ENCODE measurements at places on chromosomes 16 and 17.
A peak's percentile ranks its signal among the peaks of the same experiment; 100 is the strongest.

DNA sequence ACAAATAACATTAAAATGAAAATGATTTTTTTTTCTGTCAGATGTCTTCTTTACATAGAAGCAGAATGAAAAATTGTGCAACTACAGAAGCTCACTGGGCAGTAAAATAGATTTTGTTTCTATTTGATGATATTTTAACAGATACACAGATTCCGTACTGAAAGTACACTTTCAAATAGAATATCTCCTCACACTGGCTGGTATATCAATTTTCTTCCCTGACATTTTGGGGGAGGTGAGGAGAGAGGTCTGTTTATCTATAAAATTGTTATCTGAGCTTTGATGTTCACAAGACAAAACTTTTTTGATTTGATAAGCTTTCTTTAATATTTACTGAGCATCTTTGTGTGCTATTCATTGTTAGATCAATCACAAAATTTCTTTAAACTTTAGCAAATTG lies 124.3 kb upstream of the NACA2 start:
- no peak for DNase-seq

DNA sequence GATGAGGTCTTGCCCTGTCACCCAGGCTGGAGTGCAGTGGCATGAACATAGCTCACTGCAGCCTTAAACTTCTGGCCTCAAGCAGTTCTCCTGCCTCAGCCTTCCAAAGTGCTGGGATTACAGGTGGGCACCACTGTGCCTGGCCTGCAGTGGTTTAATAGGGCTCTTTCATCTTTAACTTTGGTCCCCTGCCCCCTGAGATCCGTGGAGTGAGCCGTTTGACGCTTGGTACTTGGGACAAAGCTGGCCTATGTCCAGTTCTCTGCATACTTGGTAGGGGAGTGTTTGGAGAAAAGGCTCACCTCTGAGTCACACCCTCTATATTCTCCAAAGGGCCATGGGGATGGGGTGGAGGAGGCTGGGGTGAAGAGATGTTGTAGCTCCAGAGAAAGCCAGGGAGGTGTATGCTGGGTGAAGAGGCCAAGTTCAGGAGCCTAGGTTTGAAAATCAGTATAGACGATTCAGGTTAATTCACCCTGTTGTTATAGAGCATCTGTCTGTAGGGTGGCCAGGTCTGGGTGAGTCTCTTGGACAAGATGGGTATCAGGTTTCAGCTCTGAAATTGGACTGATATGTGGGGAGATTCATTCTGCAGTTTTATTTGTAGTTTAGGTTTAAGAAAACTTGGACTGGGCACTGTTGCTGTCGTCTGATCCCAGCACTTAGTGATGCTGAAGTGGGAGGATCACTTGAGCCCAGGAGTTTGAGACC lies 17.6 kb downstream of the ABCC1 start:
- no peak for DNase-seq

DNA sequence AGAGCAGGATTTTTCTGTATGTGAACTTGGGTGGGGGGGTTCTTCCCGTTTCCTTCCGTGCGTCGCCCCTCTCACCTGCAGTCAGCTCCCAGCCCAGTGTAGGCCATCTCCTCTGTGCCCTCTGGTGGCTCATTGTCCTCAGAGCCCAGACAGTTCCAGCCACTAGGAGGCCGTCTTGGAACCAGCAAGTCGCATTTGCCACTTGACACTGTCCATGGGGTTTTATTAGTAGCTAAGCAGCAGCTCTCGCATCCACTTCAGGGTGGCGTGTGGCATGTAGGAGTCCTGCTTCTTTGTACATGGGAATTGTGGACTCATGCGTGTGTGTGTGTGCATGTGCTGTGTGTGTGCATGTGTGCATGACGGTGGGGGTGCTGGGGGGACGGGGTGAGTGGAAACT lies 74.0 kb downstream of the SEC14L1 start:
- peak; percentile 26 for DNase-seq

GRCh38 chr17:56009795-56010651 lies 143.3 kb upstream of the ANKFN1 start:
- DNase-seq, result no peak

DNA sequence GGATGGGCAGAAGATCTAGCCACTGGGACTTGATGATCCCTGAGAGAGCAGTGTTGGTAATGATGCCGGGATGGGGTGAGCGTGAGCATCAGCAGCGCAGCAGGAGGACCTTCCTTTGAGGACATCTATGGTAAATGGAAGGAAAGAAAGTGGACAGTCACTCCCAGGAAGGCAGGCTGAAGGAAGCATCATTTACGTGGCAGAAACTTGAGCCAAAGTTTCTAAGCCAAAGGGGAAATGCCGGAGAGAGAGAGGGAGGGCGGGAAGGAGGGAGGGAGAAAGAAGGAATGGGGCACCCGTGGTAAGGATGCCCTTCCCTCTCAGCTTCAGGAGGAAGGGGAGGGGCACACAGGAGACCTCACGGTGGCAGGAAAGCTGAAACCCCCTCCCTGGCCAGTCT lies 86.3 kb upstream of the CACNG5 start:
- DNase-seq, result no peak

DNA sequence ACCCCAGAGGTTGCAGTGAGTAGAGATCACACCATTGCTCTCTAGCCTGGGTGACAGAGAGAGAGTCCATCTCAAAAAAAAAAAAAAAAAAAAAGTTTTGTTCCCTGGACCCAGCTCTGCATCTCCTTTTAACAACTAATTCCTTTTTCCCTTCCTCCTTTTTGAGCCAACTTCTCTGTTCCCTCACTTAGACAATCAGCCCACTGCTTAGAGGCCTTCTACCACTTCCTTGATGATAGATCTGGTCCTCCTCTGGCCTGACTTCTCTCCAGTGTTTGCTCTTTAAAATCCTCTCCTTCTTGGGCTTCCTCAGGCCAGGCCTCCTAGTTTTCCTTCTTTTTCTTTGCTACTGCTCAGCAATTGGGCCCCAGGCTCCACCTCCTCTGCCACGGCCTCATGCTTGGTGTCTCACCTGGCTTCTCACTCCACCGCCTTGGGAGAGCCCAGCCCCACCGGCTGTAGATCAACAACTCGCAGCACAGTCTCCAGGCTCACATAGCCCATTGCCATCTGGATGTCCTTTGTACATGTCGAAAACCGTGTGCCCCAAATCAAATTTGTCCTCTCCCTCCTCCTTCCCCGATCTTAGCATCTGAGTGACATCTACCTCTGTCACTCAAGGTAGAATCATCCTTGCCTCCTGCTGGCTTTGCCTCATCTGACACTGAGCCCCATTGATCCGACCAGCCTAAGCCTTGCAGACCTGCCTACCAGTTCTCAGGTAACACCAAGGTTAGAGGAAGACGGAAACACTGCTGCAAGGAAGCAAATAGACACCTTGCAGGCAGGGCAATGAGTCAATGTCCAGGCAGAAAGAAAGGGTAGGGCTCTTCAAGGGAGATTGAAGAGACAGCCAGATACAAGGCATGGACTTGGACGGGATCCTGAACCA lies 17.4 kb downstream of the ARHGAP27 start:
- DNase-seq, result no peak

DNA sequence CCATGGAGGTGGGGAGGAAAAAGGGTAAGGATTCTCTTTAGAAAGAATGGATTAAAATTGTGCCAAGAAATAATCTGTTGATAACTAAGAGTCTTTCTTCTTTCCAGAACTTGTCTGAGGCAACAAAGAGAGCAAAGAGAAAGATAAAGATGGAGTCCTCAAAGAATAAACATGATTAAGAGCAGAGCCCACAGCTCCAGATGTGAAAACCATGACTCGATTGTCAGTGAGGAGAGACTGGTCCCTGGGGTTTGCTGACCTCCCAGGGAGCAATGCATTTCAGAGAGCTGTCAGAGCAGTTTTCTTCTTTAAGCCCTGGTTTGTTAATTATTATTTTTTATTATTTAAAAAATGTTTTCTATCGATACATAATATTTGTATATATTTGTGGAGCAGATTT lies 74.6 kb downstream of the TMEM100 start:
- no peak for DNase-seq

- no peak for DNase-seq
These were observed 7.6 kb downstream of the CCR7 start for GRCh38 chr17:40557531-40558299.

DNA sequence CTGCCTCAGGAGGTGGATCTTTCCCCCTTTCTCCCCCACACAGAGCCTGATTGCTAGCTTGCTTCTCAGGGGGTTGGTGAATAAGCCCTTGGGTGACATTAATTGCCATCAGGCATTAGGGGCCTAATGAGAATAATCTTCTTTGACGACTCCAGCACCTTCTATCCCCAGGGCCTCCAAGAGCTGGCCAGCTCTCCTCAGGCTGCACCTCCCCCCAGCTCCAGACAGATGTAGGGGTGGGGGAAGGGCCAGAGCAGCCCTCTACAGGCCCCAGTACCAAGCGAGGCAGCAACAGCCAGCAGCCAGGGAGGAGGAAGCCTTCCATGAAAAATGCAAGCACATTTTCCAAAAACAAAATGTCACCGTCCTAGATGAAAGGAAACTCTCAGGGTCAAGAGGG lies 1.4 kb upstream of the TMEM132E start:
- DNase-seq, result no peak

- no peak for DNase-seq
These were observed 19.8 kb downstream of the CARD14 start for GRCh38 chr17:80189611-80190010.

DNA sequence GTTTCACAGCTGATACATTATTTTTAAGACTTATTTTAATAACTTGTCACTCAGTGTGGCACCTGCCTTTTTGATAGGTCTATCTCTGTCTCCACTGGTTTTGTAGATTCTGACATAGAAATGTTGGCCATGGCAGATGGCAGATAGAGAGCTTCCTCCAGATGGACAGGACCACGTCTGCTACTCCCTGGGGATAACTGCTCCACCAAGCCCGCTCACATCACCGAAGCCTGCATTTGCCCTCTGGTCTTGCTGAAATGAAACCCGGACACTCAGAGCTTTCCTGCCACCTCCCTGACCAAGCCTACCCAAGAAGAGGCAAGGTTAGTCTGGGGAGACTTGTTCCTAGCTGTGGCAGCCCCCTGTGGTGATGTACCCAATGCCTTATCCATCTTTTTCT lies 16.4 kb upstream of the HAP1 start:
- no peak for DNase-seq

DNA sequence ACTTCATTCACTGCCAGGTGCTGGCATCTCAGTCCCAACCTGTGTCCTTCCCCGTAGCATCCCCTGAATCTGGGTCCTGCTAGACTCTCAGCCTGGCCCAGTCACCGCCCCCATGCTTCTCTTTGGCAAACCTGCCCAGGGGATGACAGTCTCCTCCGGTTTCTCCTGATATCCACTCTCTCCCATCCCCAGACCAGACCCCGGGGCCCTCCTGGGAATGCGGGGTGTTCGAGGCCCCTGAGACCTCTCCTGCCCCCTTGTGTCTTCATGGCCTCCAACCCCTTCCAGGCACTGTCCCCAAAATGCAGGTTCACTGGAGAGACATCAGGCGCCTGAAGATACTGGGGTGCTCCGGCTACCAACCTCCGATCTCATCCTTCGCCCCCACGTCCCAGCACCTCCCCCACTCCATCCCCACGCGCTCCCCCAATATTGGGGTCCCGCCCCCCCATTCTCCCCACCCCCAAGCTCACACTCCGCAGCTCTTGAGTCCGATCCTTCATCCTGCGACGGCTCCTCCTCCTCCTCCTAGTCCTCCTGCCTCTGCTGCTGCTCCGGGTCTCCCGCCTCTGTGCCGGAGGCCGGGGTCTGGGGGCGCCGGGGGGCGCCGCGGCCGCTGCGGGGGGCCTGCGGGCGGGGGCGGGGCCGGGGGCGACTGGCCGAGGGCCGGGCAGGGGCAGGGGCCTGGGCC lies 399 bp downstream of the STX1B start:
- DNase-seq, result no peak

GRCh38 chr17:6701719-6702118 lies 11.4 kb downstream of the SLC13A5 start:
- peak; percentile 58 for DNase-seq

- DNase-seq, result no peak
These were observed 4.5 kb upstream of the MMP28 start for GRCh38 chr17:35799942-35800341.

DNA sequence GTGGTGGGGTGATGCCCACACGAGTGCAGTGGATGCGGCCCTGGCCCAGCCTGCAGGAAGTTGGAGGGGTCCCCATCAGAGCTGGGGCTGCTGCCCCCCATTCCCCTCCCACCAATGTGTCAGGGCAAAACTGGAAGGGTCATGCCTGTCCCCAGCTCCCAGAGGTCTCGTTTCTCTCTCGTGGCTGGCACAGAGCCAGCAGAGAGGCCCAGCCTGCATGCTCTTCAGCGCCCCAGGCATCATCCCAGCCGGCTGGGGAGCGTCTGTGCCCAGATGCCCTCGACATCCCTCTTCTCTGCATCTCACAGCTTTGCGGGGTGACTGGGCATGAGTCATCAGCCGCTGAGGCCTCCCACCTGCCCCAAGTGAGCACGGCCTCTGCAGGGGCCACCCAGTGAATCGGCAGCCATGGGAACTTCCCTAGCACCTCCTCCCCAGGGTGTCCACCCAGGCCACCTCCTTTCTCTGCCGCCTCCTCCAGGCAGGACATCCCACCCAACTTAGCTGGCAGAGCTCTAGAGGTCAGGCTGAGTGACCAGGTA lies 9.8 kb upstream of the CSNK1D start:
- DNase-seq, result no peak
